Activated B cell treated with CpG ODN at 0.5 μM for 24 hours (primary cell): ENCODE measurements at places on chromosomes 6 and 20. TPM values are rescaled to one million over a fixed set of nuclear protein-coding genes. Genes with fewer than 3 reads are reported as not detected.

IDH3B gene
- 121 and 127 TPM in 2 replicates for total RNA-seq

BMP2 gene
- total RNA-seq = not detected in 2 replicates

NCOA5 gene
- 46.4 and 53.1 TPM in 2 replicates for total RNA-seq

DNA sequence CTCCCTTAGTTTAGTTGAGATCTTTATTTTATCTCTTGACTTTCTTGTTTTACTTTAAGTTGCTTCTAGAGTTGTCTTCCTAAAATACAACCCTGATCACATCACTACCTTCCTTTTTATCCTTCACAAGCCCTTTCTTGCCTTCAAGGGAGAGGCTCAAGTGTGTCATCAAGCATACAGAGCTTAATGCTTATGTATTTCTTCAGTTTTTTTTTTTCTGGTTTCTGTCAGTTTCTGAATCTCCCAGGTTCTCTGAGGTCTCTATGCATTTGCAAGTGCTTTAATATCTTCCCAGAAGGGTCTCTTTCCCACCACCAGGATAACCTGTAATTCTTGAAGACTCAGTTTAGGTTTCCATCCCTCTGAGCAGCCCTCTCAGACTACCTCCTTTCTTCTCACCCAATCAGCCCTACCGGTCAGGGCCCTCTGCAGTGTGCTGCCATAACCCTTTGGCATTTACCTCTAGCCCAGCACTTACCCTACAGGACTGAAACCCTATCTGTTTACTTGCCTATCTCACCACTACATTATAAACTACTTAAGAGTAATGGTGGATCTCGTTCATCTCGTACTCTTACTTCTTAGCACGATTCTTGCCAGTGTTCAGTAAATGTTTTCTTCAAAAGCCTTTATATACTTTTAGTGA lies 36.9 kb downstream of the EYA4 start:
- DNase-seq = no peak
- H3K27me3 ChIP-seq = no peaks in the 10 kb centered on the region
- H3K36me3 ChIP-seq = no peaks in the 10 kb centered on the region
- H3K27ac ChIP-seq = no peak overlapping the region
- H3K4me1 ChIP-seq = no peaks in the 10 kb centered on the region
- no peak overlapping the region for H3K4me3 ChIP-seq

RSPO4 gene
- total RNA-seq = 0.11 TPM in 1 of 2 replicates, not detected in the other

RAD21L1 gene
- not detected in 2 replicates for total RNA-seq

DXO gene
- total RNA-seq = 23.7 and 29.4 TPM in 2 replicates

C20orf144 gene
- total RNA-seq = 0.20 and 0.27 TPM in 2 replicates

- no peak overlapping the region for H3K27ac ChIP-seq
- DNase-seq = no peak
- H3K36me3 ChIP-seq = no peaks in the 10 kb centered on the region
- peaks cover 6% of the 10 kb centered on the region for H3K27me3 ChIP-seq
- peaks cover 5% of the 10 kb centered on the region for H3K4me1 ChIP-seq
Observed at GRCh38 chr6:170464524-170464979, 88.6 kb downstream of the PSMB1 start.

MUCL3 gene
- total RNA-seq = not detected in 2 replicates

- peaks cover 53% of the 10 kb centered on the region for H3K4me1 ChIP-seq
- peaks cover 11% of the 10 kb centered on the region for H3K36me3 ChIP-seq
- H3K27ac ChIP-seq = no peak overlapping the region
- no peak for DNase-seq
- H3K27me3 ChIP-seq = no peaks in the 10 kb centered on the region
- H3K4me3 ChIP-seq = no peak overlapping the region
Observed at GRCh38 chr6:151381722-151382121, 9.6 kb downstream of the ZBTB2 start.

- no peak overlapping the region for H3K4me3 ChIP-seq
- no peak for DNase-seq
- peaks cover 16% of the 10 kb centered on the region for H3K27me3 ChIP-seq
- H3K4me1 ChIP-seq = no peaks in the 10 kb centered on the region
- H3K27ac ChIP-seq = no peak overlapping the region
- H3K36me3 ChIP-seq = no peaks in the 10 kb centered on the region
Observed at GRCh38 chr20:4332121-4332860, 316.9 kb upstream of the RNF24 start.

SIRT5 gene
- 9.7 and 12.4 TPM in 2 replicates for total RNA-seq

DNA sequence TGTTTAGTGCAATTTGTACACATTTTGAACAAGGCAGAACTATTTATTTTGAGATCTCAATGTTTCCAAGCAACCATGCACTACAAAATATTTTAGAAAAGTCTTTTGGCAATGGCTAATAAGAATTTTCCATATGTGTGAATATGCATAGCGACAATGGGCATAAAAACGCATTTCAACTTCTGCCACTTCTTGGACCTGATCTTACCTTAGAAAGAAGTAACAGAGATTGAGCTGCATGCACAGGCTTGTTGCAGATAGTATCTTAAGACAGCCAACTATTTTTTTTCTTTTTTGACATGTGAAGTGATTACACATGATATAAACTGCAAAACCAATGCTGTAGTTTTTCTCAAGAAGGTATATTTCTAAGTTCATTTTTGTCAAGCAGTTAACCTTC lies 210.4 kb upstream of the PHACTR1 start:
- H3K4me1 ChIP-seq = no peaks in the 10 kb centered on the region
- no peak for DNase-seq
- no peak overlapping the region for H3K4me3 ChIP-seq
- H3K27ac ChIP-seq = no peak overlapping the region
- H3K36me3 ChIP-seq = no peaks in the 10 kb centered on the region

- H3K27me3 ChIP-seq = no peaks in the 10 kb centered on the region
- H3K36me3 ChIP-seq = no peaks in the 10 kb centered on the region
Observed at GRCh38 chr20:59961423-59961822, 3.2 kb downstream of the CDH26 start.

DNA sequence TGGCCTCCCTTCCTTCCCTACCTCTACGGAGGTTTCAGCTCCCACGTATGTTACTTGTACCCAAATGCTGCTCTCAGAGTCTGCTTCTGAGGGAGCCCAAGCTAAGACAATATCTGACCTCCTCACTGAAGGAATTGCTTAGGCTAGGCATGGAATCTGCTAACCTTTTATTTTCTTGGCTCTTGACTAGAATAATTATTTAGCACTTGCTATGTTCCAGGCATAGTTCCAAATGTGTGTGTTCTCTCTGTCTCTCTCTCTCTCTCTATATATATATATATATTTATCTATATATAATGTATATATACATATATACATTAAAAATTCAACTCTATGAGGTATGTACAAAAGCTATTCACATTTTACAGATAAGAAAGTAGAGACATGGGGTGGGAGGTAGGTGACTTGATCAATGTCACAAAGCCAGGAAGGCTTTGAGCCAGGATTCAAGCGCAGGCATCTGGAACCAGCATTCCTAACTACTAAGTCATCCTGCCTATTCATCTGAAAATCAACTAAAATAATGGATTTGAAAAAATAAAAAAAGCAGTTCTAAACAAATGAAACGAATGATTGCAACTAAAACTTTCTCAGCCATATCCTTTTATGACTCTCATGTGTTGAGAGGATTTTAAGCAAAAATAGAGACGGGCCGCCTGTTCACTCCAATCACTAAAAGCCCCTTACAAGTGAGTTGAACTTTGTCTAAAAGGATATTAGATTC lies 189.7 kb upstream of the JAG1 start:
- no peak overlapping the region for H3K27ac ChIP-seq
- H3K4me3 ChIP-seq = no peak overlapping the region
- no peaks in the 10 kb centered on the region for H3K4me1 ChIP-seq
- no peaks in the 10 kb centered on the region for H3K27me3 ChIP-seq
- no peak for DNase-seq

GRCh38 chr6:158174024-158174423 lies 5.9 kb downstream of the GTF2H5 start:
- H3K27ac ChIP-seq = no peak overlapping the region
- no peak overlapping the region for H3K4me3 ChIP-seq

DNA sequence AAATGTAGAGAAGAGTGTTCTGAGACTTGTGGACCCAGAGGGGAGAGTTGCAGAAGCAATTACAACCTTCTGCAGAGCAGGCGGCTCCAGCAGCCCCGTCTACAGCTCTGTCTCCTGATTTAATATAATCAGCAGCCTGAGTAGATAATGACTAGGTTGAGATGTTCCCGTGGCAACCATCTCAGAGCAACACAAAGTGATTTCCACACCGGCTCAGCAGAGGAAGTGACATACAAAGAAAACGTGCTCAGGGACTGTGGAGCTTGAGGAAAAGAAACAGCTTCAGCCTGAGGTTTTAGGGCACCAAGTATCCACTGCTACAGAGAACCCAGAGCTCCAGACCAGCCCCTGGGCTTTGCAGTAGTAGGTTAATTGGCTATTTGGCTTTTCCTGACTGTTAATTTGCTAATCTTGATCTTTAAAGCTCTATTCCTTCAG lies 136.4 kb downstream of the MTFR2 start:
- H3K4me3 ChIP-seq = no peak overlapping the region
- no peak overlapping the region for H3K27ac ChIP-seq
- no peak for DNase-seq
- H3K36me3 ChIP-seq = peaks cover 8% of the 10 kb centered on the region
- H3K27me3 ChIP-seq = no peaks in the 10 kb centered on the region

- no peak overlapping the region for H3K4me3 ChIP-seq
- H3K27me3 ChIP-seq = no peaks in the 10 kb centered on the region
- DNase-seq = no peak
- no peaks in the 10 kb centered on the region for H3K4me1 ChIP-seq
- H3K27ac ChIP-seq = no peak overlapping the region
- H3K36me3 ChIP-seq = no peaks in the 10 kb centered on the region
Observed at GRCh38 chr6:40395066-40395697, 192.0 kb downstream of the LRFN2 start.

- no peak overlapping the region for H3K27ac ChIP-seq
- no peak for DNase-seq
- H3K4me3 ChIP-seq = no peak overlapping the region
- peaks cover 8% of the 10 kb centered on the region for H3K27me3 ChIP-seq
Observed at GRCh38 chr6:24391756-24392405, 10.9 kb upstream of the MRS2 start.

SMAP1 gene
- total RNA-seq = 20.7 and 21.6 TPM in 2 replicates

ZNF831 gene
- 3.2 and 4.0 TPM in 2 replicates for total RNA-seq

DNA sequence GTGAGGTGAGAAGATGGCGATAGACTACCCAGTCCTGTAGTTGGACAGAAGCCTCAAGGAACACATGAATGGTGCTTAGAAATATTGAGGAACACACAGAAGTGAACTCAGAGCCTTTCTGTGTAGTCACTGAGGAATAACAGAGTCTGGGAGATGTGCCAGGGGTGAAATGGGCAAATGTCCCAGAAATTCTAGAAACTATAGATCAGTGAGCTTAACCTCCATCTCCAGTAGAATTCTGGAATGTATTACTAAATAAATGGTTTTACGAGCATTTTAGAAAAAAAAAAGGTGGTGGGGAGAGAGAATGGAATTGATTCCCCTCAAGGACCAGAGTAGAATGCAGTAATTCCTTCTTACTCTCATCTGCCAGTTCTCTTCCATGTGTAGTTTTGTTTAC lies 380.0 kb downstream of the LMBRD1 start:
- H3K4me3 ChIP-seq = no peak overlapping the region
- H3K27me3 ChIP-seq = no peaks in the 10 kb centered on the region
- H3K27ac ChIP-seq = no peak overlapping the region
- DNase-seq = no peak

- no peaks in the 10 kb centered on the region for H3K4me1 ChIP-seq
- peaks cover 28% of the 10 kb centered on the region for H3K27me3 ChIP-seq
- no peak overlapping the region for H3K4me3 ChIP-seq
Observed at GRCh38 chr20:2768632-2769015, 31.8 kb downstream of the CPXM1 start.

DNA sequence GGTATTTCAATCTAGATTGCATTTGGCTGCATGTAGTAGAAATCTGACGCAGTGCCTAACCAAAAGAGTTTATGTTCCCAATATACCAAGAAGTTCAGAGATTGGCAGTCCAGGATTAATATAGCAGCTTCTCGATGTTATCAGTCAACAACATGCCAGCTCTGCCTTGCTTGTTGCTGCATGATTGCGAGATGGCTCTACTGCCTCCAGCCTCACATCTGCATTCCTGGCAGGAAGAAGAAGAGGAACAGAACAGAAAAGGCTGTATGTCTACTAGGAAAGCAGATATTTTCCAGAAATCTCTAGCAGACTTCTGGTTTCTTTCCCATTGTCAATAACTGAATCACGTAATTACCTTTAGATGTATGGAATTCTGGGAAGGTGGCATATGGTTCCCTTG lies 60.8 kb downstream of the SLC35D3 start:
- H3K4me1 ChIP-seq = no peaks in the 10 kb centered on the region
- DNase-seq = no peak
- H3K36me3 ChIP-seq = no peaks in the 10 kb centered on the region
- peaks cover 16% of the 10 kb centered on the region for H3K27me3 ChIP-seq
- no peak overlapping the region for H3K4me3 ChIP-seq

DNA sequence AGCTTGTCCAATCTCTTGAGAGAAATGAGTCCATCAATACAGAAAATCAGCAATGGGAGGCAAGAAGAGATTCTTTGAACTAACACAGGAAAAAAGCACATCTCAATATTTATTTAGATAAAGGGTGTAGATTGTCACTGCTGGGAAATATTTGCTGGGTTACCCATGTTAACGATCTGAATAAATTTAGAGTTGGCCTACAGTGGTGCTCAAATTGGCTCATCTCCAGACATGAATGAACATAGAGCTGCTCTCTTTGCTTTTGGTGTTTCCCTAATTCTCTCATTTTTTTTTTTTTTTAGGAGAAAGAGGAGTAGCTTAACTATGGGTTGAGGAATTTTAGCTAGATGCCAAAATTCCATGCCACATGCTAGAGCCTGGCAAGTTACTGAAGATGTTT lies 471.2 kb downstream of the PKHD1 start:
- H3K27ac ChIP-seq = no peak overlapping the region
- no peak overlapping the region for H3K4me3 ChIP-seq
- no peak for DNase-seq
- no peaks in the 10 kb centered on the region for H3K4me1 ChIP-seq
- H3K27me3 ChIP-seq = no peaks in the 10 kb centered on the region
- no peaks in the 10 kb centered on the region for H3K36me3 ChIP-seq

GRCh38 chr6:90220273-90220672 lies 76.4 kb downstream of the BACH2 start:
- H3K27ac ChIP-seq = no peak overlapping the region
- DNase-seq = no peak
- H3K36me3 ChIP-seq = peaks cover 32% of the 10 kb centered on the region
- no peaks in the 10 kb centered on the region for H3K27me3 ChIP-seq
- peaks cover 22% of the 10 kb centered on the region for H3K4me1 ChIP-seq

DNA sequence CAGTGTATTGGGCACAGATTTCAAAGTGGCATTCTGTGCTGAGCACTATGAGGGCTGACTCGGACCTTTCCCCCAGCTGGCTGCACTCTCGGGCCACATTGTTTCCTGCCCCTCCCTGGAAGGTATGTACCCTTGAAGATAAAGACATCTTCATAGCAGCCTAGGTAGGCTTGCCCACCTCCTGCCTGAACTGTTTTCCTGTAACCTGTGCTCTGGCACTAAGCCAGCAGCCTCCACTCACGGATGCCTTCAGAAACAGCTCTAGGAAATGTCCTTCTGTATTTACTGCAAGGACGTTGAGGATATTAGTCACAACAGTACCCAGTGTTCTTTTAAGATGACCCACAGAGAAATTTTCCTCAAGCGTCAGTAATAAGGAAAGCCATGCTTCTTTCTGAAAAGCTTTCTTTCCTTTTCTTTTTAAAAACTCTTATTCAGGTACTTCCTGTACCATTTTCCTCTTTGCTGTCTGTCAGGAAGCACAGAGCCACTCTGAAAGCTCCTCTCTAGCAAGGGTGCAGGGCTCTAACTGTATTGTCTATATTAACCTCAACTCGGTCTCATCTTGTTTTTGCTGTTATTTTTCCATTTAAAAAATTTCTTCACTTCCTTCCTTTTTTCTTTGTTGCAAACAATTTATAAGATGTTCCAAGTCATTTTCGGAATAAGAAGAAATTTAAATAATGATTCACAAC lies 43.5 kb downstream of the TTI1 start:
- peaks cover 63% of the 10 kb centered on the region for H3K36me3 ChIP-seq
- H3K4me3 ChIP-seq = no peak overlapping the region
- no peaks in the 10 kb centered on the region for H3K27me3 ChIP-seq
- no peak overlapping the region for H3K27ac ChIP-seq

DEFB124 gene
- total RNA-seq = not detected in 2 replicates

TFAP2D gene
- not detected in 2 replicates for total RNA-seq
